ENCODE measurements at places on chromosomes 7 and 10.

DNA sequence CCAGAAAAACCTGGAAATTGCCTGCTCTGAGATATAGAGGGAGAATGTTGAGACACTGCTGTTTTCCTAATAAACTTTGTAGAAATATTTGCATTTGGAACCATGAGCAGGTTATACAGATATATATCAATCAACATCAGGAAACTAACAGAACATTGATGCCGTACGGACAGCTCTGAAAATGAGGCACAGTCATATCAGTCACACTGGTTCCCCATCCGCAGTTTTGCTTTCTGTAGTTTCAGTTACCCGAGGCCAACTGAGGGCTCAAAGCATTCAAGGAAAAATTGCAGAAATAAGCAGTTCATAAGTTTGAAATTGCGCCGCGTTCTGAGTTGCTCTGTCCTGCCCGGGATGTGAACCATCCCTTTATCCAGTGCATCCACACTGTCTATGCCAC, 137.9 kb downstream of the KLF6 start:
- no peak for DNase-seq

DNA sequence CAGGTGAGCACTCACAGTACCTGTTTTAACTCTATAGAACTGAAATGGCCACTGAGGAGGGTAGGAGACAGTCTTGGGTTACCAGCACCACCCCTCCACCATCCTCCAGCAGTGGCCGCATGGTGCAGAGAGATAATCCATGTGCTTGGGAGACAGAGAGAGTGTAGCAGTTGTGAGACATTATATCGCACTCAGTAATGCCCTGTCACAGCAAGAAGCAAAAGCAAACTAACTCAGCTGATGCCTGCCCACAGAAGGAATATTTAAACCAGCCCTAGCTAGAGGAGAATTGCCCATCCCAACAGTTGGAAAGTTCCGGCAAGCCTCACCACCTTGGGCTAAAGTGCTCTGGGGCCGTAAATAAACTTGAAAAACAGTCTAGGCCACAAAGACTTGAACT, 58.8 kb upstream of the HBP1 start:
- no peak for DNase-seq

- DNase-seq = no peak
Measured at GRCh38 chr7:27476493-27476892, 186.2 kb downstream of the HIBADH start.

- DNase-seq = no peak
Measured at GRCh38 chr7:139733751-139734150, 44.0 kb downstream of the HIPK2 start.

DNA sequence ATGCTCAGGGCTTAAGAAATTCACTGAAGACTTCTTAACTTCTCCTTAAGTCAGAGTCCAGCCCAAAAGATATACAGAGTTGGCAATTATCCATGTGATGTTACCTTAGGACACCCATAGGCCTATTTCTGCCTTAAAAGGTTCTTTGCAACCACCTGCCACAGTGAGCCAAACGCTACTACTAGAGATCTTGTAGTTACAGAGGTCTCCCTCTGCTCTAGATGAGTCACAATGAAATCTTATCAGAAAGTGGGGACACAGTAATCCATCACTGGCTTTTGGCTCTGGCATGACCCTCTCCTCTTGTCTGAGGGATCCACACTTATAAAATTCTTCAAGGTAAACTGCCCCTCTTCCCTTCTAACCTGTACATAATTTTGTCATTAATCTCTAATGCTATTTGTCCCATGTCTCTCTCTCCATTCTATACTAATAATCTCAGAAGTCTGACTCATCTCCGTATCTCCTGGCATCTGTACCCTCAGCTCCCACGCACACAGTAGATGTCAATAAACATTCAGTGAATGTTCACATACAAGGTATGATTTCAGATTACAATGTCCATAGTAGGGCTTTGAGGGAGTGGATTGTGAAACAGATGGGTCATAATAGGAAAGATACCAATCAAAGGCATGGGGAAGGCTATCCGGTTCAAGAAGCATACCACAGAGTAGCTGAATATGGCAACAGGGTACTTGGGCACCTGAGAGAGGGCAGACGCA, 112.1 kb downstream of the SGMS1 start:
- no peak for DNase-seq

DNA sequence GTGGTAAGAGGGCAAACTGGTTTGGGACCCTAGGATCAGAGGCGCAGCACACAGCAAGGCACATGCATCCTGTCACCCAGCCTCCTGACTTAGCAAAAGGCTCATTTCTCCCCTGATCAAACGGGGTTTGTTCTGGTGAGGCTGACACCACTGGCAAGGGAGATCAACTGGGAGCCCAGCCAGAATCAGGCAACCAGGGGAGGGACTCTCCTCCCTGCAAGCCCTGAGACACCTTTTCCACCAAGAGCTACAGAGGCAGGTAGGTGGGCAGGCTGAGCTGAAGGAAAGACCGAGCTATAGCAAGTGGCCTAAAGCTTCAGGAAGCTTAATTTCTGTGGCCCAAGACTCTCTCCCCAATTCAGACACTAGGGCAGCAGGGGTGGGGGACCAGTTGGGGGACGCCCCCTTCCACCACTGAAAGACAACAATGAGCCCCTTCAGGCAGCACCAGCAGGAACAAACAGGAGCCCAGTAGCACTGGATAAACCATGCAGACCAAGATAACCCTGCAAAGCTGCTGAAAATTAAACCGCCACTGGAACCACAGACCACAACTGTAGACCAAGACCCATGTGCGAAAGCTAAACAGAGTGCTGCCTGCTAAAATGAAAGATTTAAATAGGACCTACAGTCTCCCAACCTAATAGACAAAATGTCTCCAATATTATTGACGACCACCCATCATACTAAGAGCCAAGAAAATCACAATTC, 27.1 kb upstream of the SAR1A start:
- DNase-seq = no peak

DNA sequence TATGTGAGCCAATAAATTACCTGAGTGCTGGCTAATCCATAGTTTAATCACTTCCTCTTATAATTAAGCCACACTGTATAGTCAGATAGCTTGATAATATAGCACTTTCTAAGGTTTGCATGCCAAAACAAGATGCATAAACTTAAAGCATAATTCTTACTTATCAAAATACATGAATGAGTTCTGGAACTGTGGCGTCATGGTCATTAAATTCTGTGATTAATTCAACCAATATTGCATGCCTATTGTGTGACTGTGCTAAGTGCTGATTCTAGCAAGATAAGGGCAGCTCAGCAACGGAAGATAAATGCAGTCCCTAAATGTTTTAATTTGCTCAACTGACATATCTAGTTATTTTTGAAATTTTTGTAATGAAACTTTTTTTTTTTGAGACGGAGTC, 29.7 kb downstream of the HOXA1 start:
- no peak for DNase-seq

GRCh38 chr7:30038196-30038980, 10.2 kb downstream of the PLEKHA8 start:
- DNase-seq = no peak

GRCh38 chr10:132407243-132407746, 10.3 kb downstream of the PWWP2B start:
- DNase-seq = no peak

DNA sequence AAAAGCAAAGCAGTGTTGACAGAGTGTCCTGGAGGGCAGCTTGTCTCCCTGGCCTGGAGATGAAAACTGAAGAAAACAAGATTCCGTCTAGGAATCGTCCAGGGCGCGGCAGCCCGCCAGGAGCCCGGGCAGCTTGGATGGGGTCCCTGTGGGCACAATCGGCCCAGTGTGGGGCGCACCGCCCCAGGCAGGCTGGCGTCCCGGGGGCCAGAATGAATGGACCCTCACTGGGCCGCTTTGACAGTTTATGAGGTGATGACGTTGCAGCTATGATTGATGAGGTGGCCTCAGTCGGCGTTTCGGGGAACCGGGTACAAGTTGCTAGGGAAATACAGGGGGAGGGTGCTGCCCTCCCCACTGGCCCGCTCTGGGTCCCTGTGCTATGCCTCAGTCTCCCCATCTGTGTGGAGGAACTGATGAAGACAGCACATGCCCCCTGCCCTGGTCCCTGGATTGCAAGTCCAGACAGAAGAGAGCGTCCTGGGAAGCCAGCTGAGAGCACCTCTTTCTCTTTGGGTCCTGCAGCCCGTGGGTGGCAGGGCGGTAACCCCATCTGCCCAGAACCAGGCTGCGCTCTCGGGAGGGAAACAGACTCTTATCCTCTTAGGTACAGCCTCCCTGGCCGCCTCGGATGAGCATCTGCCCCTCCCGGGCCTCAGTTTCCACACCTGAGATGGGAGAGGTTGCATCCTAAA, 131.3 kb downstream of the LHPP start:
- no peak for DNase-seq

GRCh38 chr10:132355754-132356153, 23.8 kb downstream of the LRRC27 start:
- no peak for DNase-seq

DNA sequence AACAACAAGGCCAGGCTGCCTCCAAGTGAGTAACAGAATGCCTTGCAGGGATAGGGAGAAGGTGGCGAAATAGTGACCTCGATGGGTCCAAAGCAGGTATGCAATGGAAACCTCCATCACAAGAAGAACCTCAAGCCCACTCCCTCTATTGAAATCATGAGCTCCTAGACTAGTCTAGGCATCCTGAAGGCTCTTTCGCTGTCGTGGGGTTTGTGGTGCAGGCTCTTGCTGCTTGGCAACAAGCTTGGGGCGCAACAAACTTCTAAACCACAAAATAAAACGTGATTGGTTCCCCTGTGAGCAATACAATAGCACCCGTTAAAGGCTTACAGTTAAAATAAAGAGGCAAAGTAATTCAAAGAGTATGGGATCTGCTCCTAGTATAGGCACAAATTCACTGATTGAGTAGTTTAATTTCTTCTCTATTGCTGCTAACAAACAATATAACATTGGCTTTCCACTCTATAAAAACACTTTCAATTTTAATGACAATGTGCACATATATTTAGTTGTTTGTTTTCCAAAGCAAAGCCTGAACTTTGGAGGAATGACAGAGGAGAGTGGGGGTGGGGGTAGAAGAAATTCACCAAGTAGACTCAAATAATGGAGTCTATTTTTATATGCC, 64.1 kb downstream of the C10orf67 start:
- no peak for DNase-seq

DNA sequence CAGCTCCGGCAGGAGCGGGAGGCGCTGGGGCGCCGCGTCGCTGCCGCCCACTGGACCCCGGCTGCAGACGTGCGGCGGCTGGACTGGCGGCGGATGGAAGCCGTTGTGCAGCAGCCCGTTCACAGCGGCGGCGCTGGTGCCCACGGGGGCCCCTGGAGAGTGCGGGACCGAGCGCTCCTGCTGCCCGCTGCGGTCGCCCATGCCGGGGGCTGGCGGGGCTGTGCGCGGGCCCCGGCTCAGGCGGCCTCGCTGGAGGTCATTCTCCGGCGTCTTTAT, 413 bp downstream of the PANK1 start:
- DNase-seq = no peak

- no peak for DNase-seq
Measured at GRCh38 chr7:5598261-5598761, 174.7 kb upstream of the TNRC18 start.

DNA sequence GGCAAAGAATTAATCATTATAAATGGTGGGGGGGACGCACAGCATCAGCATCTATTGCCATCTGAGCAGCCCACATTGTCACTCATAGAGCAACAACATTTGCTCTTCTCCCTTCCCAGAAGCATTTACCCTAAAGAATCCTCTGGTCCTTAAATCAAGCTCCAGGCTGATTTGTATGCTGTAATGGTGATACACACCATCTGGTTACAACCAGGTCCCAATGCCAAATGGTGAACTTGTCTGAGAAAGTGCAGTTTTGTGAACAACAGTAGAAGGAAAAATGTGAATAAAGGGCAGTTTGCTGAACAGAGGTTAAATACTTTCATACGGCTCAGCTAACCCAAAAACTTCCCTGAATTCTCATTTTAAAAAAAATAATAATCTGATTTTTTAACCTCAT, 38.8 kb upstream of the TCF7L2 start:
- DNase-seq = no peak

DNA sequence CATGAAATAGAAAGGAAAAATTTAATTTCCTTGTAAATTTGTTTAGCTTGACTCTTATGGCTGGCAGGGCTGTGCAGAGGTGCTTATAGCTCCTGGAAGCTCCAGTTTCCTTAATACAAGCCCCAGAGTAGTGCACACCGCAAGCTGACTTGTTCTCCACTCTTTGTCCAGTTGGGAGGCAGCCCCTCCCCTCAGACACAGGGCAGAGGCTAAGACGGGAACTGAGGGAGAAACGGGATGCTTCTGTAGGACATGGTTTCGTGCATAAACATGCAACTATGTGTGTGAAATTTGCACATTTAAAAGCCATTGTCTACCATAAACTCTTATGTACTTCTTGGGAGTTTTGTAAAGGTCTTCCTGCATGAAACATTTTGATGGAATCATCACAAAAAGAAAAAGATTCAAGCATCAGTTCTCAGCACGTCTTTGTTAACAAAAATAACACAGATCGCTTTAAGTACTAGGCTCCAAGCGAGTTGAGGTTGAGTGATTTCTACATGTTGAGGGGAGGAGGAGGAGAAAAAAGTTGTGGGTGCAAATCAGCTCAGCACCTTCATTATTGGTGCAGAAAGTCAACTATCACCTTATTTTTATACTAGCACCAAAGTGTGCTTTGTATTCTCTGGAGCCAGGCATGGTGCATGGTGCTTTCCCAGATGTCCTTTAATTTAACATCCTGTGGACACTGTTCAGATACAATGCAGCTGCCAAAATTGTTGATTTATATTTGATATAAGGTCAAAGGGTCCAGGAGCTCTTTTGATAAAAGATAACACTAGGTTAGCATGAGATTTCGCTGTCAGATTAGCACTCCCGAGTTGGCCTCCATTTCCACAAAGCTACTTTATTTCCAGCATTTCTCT, 124.5 kb downstream of the CHN2 start:
- DNase-seq = no peak

GRCh38 chr7:14690075-14690474, 212.5 kb downstream of the DGKB start:
- DNase-seq = no peak

GRCh38 chr10:48872234-48872633, 67.4 kb downstream of the LRRC18 start:
- no peak for DNase-seq

DNA sequence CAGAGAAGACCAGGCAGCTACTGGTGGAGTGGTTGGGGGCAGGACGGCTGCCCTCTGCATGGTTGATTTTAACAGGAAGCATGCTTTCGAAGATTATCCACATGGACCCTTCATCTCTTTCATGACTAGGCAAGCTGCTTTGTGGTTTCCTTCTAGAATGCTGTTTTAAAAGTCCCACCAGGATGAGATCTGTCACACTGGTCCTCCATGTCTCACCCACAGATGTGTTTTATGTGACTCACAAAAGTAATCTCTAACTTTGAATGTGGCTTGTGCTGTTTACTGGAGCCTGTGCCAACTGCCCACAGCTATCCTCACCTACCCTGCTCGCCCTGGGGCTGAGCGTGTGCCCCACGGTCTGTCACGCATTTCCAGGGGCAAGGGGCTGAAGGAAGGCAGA, 188.8 kb downstream of the GFRA1 start:
- no peak for DNase-seq

DNA sequence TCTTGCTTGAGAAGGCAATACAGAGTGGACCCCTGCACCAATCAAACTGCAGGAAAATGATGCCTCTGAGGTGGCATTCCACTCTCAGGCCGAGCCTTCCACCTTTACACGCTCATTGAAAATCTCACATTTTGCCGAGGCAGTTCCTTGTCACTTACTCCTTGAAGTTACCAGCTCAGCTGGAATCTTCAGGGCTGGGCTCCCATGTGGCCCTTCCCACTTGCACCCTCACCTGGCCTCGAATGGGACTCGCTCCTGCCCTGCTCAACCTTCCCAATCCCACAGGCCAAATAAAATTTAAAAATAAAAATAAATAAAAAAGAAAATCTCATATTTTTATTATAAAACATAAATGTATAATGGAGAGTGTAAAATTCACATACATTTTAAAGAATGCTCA, 790.7 kb upstream of the COBL start:
- no peak for DNase-seq

All from ureter (tissue), 1 donor.